ENCODE measurements at places on chromosomes 2 and 18. TPM values are rescaled to one million over a fixed set of nuclear protein-coding genes. Genes with fewer than 3 reads are reported as not detected.

AGXT gene
- total RNA-seq: not detected

WNT10A gene
- 16.2 TPM for total RNA-seq

PLA2R1 gene
- 2.1 TPM for total RNA-seq

OTOS gene
- total RNA-seq: not detected

CNGA3 gene
- not detected for total RNA-seq

G6PC2 gene
- total RNA-seq: not detected

EFHD1 gene
- 0.21 TPM for total RNA-seq

PDE1A gene
- total RNA-seq: under 0.01 TPM

Data from airway epithelial cell (primary cell).